ENCODE measurements at places on chromosomes 6 and 20.

DNA sequence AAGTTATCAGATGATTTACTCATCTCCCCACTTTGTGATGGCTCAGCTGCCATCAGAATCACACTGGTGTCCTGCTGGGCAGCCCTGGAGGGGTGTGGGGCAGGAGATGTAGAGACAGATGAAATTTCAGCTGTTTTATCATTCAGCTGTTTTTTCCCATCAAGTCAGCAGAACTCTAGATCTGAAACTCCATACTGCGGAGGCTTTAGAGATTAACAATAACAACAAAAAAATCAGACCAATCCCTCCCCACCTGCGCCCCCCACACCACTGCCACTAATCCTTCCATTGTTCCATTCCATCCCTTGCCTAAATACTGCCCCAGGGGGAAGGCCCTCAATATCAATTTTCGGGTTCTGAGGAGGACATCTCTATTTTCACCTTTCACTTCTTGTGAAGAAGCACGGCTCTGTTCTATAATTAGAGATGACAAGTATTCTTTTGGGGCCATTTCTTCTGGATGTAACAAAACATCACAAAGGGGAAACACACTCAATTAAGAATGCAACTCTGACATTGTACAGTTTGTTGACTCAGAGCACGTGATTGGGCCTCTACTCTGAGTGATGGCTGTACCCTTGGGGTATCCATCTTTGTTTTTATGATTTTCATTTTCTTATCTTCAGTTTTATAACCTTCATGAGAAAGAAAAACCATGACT, 396.3 kb downstream of the ZFAND3 start:
- DNase-seq = no peak

- no peak for DNase-seq
These were observed 1075.0 kb upstream of the GJE1 start for GRCh38 chr6:141057761-141058160.

DNA sequence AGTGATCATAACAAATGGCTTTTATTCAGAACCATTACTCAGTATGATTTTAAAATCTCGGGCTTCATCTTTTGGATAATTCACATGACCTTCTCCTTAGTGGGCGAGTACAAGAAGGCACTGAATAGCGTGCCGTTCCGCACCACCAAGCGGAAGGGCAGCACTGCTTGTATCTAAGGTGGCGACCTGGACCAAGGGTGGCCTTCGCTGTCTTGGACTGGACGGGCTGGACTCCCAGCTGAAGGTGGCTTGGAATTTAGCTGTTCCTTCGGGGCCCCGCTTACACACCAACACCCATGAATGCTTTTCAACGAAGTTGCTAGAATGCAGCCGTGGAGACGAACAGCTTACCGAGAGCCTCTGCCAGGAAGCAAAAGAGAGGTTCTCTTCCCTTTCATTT, 168.6 kb upstream of the AGPAT4 start:
- no peak for DNase-seq

DNA sequence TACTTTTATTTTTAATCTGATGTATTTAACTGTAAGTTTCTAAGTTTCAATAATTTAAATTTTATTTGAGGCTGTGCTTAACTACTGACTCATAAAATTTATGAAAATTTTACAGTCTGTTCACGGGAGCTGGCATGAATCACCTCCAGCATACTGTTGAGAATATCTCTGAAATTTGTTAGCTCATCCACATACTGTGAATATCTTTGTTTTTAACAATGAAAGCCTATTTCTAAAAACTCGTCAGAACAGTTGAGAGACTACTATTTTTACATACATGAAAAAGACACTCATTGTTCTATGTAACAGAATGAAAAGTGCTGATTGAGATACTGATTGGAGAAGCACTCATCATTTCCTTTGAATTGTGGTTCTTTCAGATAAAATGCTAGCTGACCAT, 749.3 kb downstream of the TENT5A start:
- no peak for DNase-seq

- DNase-seq = no peak
These were observed 120.6 kb downstream of the GRM4 start for GRCh38 chr6:34025112-34025807.

- no peak for DNase-seq
These were observed 91.0 kb downstream of the UNC5CL start for GRCh38 chr6:40947876-40948526.

DNA sequence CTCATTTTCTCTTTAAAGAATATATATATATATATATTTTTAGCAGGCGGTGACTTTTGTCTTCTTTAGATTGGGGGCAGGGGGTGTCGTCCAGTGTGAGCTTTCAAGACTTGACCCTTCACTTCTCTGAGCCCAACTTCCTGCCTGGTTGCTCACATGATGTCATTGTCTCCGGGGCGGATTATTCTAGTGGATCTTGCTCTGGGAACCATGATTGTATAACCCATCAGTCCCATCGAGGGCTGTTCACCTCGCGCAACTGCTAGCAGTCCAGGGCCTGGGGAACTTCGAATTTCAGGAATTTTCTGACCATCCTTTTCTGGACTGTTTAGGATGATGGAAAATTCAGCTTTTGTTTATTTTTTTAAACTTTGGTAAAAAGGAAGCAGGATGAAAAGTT, 1.0 kb downstream of the IGF2R start:
- no peak for DNase-seq

DNA sequence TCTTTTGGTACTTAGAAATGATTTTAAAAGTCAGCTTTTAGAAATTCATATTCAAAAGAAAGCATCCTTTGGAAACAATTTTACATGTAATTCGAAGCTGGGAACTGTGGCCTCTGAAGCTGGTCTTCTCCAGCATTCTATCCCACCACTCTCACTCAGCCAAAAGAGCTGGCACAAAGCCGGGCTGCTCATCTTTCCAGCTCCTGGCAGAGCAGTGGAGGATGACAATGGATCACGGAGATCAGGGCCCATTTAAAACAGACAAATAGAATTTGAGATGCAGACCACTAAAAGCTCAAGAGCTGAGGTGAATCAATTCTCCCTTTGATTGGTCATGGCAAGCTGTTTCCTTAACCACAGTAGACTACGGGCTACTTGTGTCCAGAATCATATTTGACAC, 60.6 kb downstream of the OTOR start:
- DNase-seq = no peak

DNA sequence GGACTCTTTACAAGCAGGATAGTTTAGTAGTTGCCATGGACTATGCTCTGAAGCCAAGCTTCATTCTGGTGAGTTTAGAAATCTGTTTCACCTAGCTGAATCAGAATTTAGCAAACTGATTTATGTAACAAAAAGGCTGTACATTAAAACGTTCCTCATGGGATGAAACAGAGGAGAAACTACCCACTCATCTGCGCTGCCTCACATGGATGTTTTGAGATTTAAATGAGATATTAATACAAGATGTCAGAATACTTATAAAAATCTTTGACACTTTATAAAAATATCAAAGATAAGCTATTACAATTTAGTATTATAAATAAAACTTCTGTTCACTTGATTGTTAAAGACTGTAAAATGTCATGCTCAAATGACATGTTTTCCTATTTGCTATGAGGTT, 16.8 kb downstream of the RUNX2 start:
- no peak for DNase-seq

Data from stimulated activated CD8-positive, alpha-beta memory T cell treated with anti-CD3 and anti-CD28 coated beads, Interleukin-12 subunit alpha, Interleukin-12 subunit beta, amount 100 ng/mL, for 1 hour (primary cell).